ENCODE measurements at places on chromosomes 6 and 20. TPM values are rescaled to one million over a fixed set of nuclear protein-coding genes. Genes with fewer than 3 reads are reported as not detected.
A peak's percentile ranks its signal among the peaks of the same experiment; 100 is the strongest.

- DNase-seq, result no peak
Observed at GRCh38 chr20:51354191-51354768, 188.2 kb downstream of the NFATC2 start.

- DNase-seq, result no peak
Observed at GRCh38 chr6:38326837-38327236, 312.9 kb downstream of the BTBD9 start.

- no peak for DNase-seq
Observed at GRCh38 chr6:27293436-27294098, 18.5 kb downstream of the POM121L2 start.

Gene SULF2
- 99.1 TPM for total RNA-seq

DNA sequence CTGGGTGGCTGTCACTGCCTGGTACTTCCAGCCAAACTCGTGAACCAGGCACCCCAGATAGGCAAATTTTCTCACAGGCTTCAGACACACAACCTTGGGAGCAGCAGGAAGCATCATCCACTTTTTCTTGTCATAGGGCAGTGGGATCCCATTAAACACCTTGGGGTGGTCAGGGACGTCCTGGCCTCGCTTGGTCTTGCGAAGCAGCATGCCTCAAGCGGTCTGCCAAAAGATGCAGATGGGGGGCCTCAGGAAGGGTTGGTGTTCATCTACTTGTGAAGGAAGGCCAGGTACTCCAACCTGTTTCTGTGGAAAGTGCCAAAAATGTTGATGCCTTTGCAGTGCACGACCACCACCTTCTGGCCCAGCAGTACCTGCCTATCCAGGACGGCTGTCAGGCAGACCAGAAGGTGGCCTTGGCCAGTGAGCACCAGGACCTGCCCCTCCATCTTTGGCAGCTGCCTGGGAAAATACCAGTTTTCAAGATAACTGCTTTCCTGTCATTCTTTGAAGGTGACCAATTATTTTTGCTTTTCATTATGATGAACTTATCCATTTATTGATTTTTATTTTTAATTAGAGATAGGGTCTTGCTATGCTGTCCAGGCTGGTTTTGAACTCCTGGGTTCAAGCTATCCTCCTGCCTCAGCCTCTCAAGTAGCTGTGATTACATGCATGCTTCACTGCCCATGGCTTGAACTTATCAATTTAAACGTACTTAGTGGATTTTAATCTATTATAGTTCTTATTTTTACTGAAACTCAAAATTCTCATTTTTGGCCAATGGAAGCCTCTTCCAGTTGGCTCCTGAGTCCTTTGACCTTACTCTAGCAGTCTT is 80.1 kb downstream of the MAN1A1 start:
- no peak for DNase-seq

DNA sequence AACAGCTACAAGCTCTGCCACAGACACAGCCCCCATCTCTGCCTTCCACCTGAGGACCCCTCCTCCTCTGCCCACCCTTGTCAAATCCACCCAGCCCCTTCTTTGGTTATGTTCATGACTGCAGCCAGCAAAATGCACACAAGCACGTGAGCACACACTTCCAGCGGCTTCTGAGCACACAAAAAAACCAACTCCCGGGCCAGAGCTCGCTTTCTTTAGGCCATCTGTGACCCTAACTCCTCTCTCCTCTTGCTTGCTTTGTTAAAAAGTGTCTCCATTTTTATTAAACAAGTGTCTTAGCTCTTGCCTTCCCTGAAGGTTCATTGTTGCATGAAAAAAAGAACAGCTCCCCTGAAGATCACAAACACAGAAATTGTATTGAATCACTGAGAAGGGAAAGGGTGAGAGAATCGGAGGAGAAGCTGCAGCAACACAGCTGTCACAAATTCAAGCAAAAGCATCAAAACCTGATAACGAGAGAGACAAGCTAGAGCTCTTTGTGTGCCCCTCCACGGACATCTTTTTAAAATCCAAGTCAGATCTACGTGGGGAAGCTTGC is 142.1 kb downstream of the CD83 start:
- DNase-seq, result no peak

GRCh38 chr6:53066077-53066417 is 843 bp downstream of the FBXO9 start:
- DNase-seq, result peak; percentile 41

Measured in uterus (tissue), 4 donors.